ENCODE measurements at places on chromosomes 6 and 20.
A peak's percentile ranks its signal among the peaks of the same experiment; 100 is the strongest.

DNA sequence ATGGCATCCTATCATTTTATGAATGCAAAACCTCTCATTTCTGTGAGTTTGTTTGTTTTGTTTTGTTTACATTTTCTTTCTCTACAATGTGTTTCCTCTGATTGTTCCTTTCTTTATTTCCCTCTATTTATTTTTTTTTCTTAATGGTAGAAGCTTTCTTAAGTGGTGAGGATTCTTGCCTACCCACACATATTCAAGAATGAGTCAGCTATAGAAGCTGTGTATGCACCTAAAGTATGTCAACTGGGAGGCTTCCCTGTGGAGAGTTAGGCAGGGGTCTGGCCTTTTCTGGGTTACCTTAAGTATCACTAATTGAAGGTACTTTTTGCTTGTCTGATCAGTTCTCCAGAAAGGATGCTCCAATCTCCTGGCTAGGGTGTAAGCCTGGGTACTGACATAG, 354.0 kb downstream of the ESR1 start:
- DNase-seq: no peak

DNA sequence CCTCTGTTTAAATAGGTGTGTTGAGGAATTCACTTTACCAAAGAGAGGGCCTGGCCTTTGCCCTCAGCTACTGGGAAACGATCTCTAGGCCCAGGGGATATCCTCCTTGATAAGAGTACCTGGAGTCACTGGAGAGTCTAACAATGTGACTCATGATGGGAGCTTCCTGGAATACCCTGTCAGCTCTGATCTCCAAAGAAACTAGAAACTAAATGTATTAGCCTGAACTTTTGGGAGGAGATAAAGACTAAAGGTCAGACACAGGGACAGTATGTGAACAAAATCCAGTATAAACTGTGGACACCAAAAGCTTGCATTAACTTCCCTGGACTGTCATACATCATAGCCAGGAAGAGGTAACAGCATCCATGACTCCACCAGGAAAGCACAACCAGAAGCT, 148.5 kb downstream of the RNGTT start:
- DNase-seq: no peak

DNA sequence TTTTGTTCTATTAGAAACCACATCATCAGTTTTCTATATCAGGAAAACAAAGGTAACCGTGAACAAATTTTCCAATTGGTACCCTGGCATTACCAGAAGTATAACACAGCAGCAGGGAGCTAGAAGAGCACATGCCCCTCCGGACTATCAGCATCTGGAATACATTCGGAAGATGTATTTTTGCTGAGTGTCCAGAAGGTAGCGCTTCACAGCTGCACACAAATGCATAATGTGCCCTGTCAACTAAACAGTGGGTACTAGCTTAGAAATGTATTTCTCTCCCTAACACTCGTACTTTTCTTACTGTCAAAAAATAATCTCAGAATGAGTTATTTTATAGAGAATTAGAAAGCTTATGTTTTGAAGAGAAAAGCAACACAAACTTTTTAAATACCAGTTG, 77.6 kb downstream of the HUS1B start:
- DNase-seq: no peak

DNA sequence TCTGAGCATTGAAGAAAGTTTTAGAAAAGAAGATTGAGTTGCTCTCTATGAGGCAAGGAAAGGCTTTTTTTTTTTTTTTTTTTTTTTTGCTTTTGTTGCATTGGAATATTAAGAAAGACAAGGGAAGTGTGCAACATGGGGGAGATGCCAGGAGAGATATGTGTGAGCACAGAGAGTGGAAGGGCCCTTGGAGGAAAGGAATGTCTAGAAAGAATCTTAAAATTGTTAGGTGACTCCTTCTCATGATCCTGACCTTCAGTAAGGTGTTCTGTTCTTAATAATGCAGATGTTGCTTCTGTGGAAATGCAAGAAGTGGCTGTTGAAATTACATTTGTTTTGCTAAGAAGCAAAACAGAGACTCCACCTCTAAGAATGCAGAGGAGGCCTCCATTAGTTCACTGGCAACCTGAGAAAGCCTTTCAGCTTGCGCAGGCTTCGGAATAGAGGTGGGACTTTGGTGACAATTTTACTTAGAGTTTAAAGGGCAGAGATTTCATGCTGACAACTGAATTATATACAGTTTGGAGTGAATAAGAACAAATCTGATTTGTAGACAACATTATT, 118.0 kb upstream of the ASCC3 start:
- no peak for DNase-seq

- DNase-seq: no peak
These were observed 137.2 kb downstream of the NCOA3 start for GRCh38 chr20:47638851-47639250.

GRCh38 chr6:117674503-117674902, 766 bp upstream of the NUS1 start:
- DNase-seq: no peak

DNA sequence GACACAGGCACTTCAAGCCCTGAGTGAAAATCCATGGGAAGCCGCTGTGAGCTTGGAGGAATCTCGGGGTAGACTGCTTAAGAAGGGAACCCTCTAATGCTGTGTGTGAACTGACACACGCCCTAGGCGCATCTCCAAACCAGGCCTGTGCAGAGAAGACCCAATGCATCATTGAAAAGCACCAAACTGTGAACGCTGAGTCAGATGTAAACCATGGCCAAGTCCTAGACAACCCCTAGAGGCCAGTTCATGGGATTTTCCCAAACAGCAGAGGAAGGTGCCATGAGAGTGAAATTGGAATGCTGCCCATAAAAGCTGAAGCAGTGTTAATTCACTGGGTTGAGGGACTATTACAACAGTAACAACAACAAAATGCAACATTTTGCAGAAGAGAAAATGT, 296.5 kb downstream of the SMOC2 start:
- DNase-seq: no peak

DNA sequence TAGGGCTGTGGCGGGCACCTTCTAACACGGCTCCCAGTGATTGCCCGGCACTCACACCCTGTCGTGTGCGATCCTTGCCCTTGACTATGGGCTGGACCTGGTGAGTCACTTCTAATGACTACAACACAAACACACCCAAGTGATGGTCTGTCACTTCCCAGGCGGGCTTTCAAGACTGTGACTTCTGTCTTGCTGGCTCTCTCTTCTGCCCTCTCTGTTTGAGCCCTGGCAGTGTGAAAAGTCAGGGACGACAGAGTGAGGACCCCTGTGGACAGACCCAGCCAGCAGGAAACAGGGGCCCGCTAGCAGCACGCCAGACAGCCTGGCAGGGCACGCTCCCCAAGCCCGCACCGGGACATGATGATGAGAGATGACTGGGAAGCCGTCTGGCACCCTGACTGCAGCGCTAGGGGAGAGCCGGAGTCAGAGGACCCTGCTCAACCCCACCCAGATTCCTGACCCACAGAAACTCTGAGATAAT, 43.0 kb downstream of the KIF16B start:
- DNase-seq: no peak

DNA sequence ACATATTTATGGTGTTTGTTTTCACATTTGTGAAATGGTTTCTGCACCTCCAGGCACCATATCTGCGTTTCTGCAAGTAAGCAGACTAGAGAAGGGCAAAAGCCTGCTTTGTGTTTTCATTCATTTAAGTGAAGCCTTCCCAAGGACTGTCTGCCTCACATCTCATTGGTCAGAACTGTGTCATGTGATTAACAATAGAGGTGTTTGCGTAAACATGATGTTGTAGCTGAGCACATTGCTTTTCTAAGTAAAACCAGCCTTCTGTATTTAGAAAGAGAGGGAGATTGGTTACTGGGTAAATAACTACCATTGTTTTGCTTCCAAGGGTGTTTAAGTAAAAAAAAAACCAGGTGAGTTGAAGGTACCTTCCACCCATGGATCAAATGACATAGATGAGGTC, 39.7 kb downstream of the SH3BGRL2 start:
- DNase-seq: no peak

- no peak for DNase-seq
These were observed 1.2 kb upstream of the MOG start for GRCh38 chr6:29655658-29656057.

DNA sequence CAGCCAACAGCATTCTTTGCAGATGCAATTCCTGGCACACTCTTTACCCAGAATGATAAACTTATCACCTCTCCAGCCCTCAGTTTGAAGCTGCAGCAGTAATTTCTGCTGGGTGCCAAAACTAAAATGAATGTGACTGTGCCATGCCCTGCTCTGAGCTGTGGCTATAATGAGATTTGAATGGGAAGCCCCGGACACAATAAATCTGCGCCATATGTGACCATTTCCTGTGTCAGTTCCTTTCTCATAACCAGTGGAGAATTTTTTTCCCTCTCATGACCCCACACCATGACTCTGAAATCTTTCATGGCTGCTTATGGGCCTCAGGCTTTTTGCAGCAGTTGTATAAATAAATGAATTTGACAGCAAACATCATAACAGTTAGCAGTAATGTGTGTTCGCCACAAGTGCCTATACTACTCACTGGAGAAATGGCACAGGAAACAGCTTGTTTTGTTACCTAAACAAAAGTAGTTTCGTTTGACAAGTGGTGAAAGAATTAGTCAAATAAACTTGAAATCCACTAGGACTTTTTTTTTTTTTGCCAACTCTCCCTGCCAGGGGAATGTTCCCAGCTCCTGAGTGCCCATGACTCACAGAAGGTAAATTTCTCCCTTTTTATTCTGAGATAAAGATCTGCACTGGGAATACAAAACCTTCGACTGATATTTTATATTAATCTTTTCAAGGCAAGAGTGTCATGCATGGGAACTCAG, 408.4 kb downstream of the PKHD1 start:
- peak; percentile 76 for DNase-seq

DNA sequence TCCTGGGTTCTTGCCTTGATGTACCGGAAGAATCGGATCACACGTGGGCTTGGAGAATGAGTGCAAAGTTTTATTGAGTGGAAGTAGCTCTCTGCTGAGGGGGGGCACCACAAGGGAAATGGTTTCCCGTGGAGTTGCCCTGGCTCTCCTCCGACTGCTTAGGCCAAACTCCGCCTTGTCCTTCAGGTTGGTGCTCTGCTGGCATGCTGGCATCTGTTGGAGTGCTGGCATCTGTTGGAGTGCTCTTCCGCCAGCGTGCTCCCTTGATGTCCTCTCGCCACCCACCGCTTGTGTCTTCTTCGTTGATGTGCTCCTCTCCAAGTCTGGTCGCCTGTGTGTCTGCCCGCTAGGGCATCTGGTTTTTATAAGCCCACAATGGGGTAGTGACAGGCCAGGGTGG, 317.1 kb upstream of the HSF2 start:
- no peak for DNase-seq

DNA sequence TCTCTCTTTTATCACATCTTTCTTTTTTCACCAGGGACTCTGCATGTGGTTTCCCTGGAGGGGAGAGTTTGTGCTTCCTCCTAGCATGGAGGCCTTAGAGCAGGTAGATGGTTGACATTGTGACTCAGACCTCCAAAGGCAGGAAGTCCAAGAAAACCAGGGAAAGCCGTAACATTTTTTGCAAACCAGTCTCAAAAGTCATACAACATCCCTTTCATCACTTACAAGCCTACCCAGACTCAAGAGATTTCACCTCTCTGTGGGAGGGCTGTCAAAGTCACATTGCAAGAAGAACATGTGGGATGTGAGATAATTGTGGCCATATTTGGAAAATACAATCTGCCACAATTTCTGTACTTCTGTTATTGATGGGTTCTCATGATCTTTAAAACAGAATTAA, 46.2 kb downstream of the SNRNP48 start:
- DNase-seq: no peak

GRCh38 chr20:56422076-56422823, 10.2 kb downstream of the CASS4 start:
- DNase-seq: no peak

- no peak for DNase-seq
These were observed 4.0 kb upstream of the MCUR1 start for GRCh38 chr6:13818341-13818740.

GRCh38 chr6:34115403-34115795, 30.5 kb downstream of the GRM4 start:
- DNase-seq: no peak

DNA sequence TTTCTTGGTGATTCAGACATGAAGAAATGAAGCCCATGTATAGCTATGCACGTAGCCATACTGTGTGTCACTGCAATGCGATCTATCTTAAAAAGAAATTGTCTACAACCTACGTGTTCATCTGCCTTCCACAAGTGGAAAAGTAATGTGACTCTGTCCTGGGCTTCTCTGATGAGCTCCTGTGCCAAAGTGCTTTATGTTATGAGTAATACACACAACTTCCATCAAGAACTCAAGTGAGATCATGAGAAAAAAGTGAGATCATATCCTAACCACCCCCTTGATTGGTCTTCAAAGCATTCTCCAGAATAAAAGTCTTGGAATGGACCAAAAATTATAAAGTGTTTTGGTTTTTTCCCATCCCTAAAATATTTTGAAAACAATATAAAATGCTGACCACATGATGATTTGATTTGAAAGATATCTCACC, 114.3 kb downstream of the DST start:
- DNase-seq: no peak

- DNase-seq: no peak
These were observed 7.2 kb upstream of the ZSCAN9 start for GRCh38 chr6:28217890-28218289.

DNA sequence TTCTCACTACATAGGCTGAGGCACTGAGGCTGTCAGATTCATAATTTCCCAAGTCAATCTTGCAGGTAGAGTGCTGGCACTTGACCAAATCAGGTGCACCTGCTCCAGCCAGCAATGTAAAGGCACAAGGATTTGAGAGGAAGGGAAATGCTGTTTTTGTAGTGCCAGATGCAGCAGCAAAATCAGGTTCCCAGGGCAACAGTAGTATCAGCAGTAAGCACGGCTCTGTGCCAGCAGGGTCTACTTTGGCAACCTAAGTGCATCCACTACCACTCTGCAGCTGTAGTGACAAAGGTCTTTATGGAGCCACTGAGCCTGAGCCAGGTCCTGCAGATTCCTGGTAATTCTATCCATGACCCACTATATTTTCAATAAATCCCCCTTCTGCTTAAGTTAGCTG, 329.5 kb downstream of the TPBG start:
- peak; percentile 43 for DNase-seq

DNA sequence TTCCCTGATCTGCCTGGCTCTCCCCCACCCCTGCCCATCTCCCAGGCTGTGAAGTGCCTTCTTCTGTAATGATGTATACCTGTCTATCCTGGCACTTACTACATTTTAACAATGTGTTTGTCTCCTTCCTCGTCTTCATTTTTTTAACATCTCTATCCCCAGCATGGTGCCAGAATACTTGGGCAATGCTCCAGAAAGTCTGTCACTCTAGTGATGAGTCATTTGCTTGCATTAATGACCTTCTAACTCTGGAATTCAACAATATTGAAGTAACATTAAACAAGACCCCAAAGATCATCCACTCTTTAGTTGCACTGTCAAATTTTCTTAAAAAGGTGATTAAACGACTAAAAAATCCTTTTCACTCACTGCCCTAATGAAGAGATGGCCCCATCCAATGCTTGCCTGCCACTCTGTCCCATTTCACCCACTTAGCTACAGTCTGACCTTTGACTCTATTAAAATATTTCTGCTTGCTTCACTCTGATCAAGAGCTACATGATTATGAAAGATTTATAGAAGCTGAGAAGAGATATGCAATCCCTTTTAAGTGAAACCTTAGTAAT, 7.7 kb upstream of the KLHL31 start:
- DNase-seq: no peak

All from spinal cord (tissue), 10 donors.